ENCODE measurements at places on chromosomes 1 and 21. TPM values are rescaled to one million over a fixed set of nuclear protein-coding genes. Genes with fewer than 3 reads are reported as not detected.
A peak's percentile ranks its signal among the peaks of the same experiment; 100 is the strongest.

Gene TNNI3K
- total RNA-seq = not detected

Gene DMBX1
- not detected for total RNA-seq

Gene NPHS2
- not detected for total RNA-seq

Gene NTNG1
- not detected for total RNA-seq

Gene KIAA0040
- total RNA-seq = 33.0 TPM

Gene THEM5
- not detected for total RNA-seq

Gene GPATCH4
- total RNA-seq = 40.6 TPM

Gene LCE1B
- not detected for total RNA-seq

Gene MEGF6
- 199 TPM for total RNA-seq

Gene C8A
- total RNA-seq = not detected

Gene RORC
- 11.6 TPM for total RNA-seq

Gene HEATR1
- 49.4 TPM for total RNA-seq

- no peak for DNase-seq
- H3K4me3 ChIP-seq = no peak overlapping the region
- no peak overlapping the region for H3K27ac ChIP-seq
- no peaks in the 10 kb centered on the region for H3K36me3 ChIP-seq
- H3K27me3 ChIP-seq = no peaks in the 10 kb centered on the region
- H3K4me1 ChIP-seq = peaks cover under 1% of the 10 kb centered on the region
Measured at GRCh38 chr21:32484706-32485380, 72.3 kb downstream of the EVA1C start.

GRCh38 chr1:153372571-153372970, 2.9 kb downstream of the S100A12 start:
- H3K4me1 ChIP-seq = no peaks in the 10 kb centered on the region
- no peak for DNase-seq
- no peaks in the 10 kb centered on the region for H3K27me3 ChIP-seq
- no peak overlapping the region for H3K4me3 ChIP-seq
- no peak overlapping the region for H3K27ac ChIP-seq
- H3K36me3 ChIP-seq = no peaks in the 10 kb centered on the region

DNA sequence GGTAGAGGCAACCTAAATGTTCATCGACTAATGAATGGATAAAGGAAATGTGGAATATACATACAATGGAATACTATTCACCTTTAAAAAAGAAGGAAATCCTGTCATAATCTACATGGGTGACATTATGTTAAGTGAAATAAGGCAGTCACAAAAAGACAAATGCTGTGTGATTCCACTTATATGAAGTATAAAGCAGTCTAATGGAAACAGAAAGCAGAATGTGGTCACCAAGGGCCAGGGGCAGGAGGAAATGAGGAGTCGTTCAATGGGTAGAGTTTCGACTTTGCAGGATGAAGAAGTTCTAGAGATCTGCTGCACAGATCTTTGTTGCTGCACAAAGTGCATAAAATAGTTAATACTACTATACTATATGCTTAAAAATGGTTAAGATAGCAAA, 7.8 kb downstream of the DIPK1A start:
- DNase-seq = peak; percentile 15
- peak overlapping the region; percentile 11 for H3K27ac ChIP-seq
- H3K27me3 ChIP-seq = no peaks in the 10 kb centered on the region
- H3K4me1 ChIP-seq = peaks cover 50% of the 10 kb centered on the region
- peaks cover 2% of the 10 kb centered on the region for H3K36me3 ChIP-seq

DNA sequence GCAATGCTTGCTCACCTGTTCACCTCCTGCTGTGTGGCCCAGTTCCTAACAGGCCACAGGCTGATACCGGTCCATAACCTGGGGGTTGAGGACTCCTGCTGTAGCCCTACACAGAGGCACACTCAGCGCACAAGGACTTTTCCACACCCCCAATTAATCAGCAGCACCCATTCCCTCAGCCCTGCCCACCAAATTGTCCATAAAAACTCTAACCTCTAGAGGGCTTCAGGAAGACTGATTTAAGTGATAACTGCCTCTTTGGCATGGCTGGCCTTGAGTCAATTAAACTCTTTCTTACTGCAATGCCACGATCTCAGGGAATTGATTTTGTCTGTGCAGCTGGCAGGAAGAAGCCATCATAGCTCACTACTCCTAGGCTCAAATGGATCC, 71.3 kb upstream of the MUTYH start:
- H3K27me3 ChIP-seq = no peaks in the 10 kb centered on the region
- no peaks in the 10 kb centered on the region for H3K4me1 ChIP-seq
- no peak overlapping the region for H3K4me3 ChIP-seq
- no peaks in the 10 kb centered on the region for H3K36me3 ChIP-seq

GRCh38 chr1:201460814-201461644, 8.0 kb downstream of the PHLDA3 start:
- H3K4me3 ChIP-seq = no peak overlapping the region
- no peak overlapping the region for H3K27ac ChIP-seq
- no peak for DNase-seq
- peaks cover 21% of the 10 kb centered on the region for H3K27me3 ChIP-seq
- no peaks in the 10 kb centered on the region for H3K36me3 ChIP-seq

DNA sequence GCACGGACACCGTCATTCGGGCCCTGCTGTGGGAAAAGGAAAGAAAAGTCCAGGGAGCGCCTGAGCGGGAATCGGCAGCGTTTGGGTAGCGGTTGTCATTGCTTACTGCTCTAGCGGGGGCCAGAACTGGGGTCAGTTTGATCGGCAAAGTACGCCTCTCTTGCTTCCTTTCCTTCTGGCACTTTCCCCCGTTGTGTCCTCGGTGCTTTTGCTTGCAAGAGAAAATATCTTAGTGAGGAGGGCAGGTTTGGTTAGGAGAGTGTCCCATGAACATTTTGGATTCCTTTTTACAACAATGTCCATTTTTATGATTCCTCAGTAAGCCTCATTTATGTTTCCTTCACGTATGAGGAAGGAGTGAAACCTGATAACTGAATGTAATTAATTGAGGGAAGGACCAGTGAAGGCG, 670 bp downstream of the ST3GAL3 start:
- peak overlapping the region; percentile 75 for H3K4me3 ChIP-seq
- H3K27ac ChIP-seq = no peak overlapping the region
- H3K36me3 ChIP-seq = peaks cover 18% of the 10 kb centered on the region
- peaks cover 16% of the 10 kb centered on the region for H3K4me1 ChIP-seq

DNA sequence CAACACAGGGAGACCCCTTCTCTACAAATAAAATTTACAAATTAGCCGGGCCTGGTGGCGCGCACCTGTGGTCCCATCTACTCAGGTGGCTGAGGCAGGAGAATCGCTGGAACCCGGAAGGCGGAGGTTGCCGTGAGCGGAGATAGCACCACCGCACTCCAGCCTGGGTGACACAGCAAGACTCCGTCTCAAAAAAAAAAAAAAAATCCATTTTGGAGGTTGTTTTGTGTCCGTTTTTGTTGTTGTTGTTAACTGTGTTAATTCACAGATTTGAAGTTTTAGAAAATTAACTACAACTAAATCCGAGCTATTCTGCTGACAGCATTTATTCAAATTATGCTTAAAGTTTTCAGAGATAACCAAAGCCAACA, 618 bp downstream of the CLCC1 start:
- peak overlapping the region; percentile 73 for H3K4me3 ChIP-seq
- peaks cover 4% of the 10 kb centered on the region for H3K27me3 ChIP-seq
- H3K4me1 ChIP-seq = peaks cover 38% of the 10 kb centered on the region

DNA sequence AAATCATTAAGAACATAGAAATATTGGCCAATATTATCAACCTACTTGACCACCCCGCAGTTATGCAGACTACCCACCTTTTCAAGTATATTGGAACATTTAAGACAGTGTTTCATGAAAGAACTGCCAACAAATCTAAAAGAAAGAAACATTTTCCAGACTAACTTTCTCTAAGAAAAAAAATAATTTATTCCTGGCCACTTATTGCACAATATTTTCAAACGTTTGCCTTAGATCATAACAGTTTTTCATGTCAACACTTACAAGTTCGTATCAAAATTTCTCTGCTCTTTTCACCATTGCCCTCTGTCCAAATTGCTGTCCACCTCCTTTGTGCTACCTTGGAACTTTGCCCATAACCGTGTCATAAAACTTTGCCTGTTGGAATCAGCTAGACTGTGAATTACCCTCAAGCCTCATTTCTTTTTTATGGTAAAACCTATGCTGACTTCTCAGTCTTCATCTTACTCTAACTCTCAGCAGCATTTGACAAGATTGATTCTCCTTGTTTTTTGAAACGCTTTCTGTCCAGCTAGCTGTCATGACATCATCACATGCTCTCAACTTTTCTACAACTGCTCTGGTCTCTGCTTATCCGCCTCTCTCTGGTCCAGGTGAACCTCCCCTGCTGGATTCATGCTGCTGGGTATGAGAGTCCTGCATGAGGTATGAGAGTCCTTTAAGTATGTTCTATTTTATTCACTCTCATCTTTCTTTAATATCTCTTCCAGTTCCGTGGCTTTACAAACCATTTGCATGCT, 92.8 kb upstream of the CHRM3 start:
- no peak overlapping the region for H3K27ac ChIP-seq
- H3K4me1 ChIP-seq = no peaks in the 10 kb centered on the region
- no peaks in the 10 kb centered on the region for H3K27me3 ChIP-seq

DNA sequence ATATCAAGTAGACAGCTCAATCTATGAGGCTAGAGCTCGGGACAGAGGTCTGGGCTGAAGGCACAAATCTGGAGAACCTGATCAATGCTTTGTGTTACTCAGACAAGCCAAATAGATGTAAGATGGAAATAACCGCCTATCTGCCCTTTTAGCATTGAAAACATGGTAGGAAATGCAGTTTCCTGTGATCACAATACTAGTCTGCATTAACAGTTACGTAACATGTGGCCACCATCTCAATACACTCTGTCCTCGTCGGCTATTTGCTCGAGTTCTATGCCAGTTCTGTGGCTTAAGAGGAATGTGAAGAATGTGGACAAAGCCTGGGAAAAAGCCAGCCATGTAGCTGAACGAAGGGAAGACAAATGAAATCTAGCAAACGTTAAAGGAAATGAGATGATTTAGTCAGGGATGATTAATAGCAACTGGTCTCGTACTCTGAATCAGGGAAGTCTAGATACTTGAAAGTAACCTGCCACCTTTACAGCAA, 73.3 kb downstream of the HSF2BP start:
- H3K27me3 ChIP-seq = no peaks in the 10 kb centered on the region
- DNase-seq = no peak

GRCh38 chr21:35649186-35649585, 411.1 kb downstream of the SETD4 start:
- no peak for DNase-seq
- H3K4me1 ChIP-seq = no peaks in the 10 kb centered on the region
- peaks cover 11% of the 10 kb centered on the region for H3K27me3 ChIP-seq
- H3K36me3 ChIP-seq = no peaks in the 10 kb centered on the region

DNA sequence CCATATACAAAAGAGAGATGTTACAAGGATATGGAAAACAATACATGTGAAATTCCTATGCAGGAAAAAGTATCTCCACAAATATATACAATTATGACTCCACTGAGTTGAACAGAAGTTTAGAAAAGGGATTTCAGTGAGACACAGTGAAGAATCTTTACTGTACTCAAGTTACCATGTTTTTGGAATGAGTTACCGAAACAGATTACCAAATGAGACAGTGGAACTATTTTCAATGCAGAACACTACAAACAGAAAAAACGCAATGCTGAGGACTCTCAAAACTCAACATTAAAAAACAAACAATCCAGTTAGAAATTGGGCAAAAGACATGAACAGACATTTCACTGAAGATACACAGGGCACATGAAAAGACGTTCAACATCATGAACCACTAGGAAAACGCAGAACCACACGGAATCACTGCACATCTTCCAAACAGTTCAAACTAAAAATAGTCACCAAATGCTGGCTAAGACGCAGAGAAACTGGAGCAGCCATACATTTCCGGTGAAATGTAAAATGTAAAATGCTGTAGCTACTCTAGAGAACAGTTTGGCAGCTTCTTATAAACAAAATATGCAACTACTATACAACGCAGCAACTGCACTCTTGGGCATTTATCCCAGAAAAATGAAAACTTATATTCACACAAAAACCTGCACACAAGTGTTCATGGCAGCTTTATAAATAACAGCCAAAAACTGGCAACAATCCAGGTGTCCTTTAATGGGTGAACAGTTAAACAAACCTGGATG, 118.7 kb downstream of the UBR4 start:
- no peak overlapping the region for H3K4me3 ChIP-seq
- peaks cover 39% of the 10 kb centered on the region for H3K36me3 ChIP-seq
- DNase-seq = no peak
- H3K4me1 ChIP-seq = no peaks in the 10 kb centered on the region
- H3K27me3 ChIP-seq = no peaks in the 10 kb centered on the region

GRCh38 chr1:233085566-233085965, 135.2 kb downstream of the NTPCR start:
- no peaks in the 10 kb centered on the region for H3K4me1 ChIP-seq
- H3K27ac ChIP-seq = no peak overlapping the region
- H3K4me3 ChIP-seq = no peak overlapping the region

DNA sequence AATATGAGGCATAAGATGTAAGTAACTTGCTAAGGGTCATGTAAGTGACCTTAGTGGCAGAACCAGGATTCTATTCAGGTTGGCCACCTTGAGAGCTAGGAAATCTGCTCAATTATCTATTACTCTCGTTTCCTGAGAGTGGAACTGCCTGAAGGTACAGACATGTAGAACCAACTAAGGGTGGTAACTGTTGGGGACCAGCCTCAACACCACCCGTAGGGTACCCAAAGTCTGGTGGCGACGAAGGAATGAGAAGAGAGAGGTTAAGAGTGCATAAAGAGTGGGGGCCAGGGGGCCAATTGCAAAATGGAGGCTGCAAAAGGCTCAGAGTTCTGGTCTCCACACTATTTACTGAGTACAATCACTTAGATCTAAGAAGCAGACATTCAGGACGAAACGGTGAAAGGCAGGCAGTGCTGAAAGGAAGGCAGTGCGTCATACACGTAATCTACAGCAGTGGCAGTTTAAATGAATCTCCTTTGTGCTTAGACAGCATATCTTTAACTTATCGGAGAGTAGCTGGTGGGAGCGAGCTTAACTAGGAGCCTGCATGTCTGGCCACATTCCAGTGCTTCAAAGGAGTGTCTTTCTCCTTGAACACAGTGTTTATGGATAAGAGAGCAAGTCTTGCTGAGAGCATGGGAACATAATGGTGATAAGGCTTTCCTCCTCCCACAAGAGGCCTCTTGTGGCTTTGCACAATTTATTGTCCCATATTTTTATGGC, 25.0 kb downstream of the SRSF4 start:
- no peak overlapping the region for H3K27ac ChIP-seq
- no peaks in the 10 kb centered on the region for H3K27me3 ChIP-seq
- H3K4me3 ChIP-seq = no peak overlapping the region
- DNase-seq = no peak
- H3K36me3 ChIP-seq = peaks cover 77% of the 10 kb centered on the region
- H3K4me1 ChIP-seq = no peaks in the 10 kb centered on the region

Data from T-cell (primary cell).